ENCODE measurements at places on chromosomes 5 and 9.

- no peak for DNase-seq
These were observed 786 bp downstream of the PCDHB3 start for GRCh38 chr5:141101059-141101458.

GRCh38 chr5:17415321-17415758 is 82.7 kb upstream of the TAF11L2 start:
- no peak for DNase-seq

DNA sequence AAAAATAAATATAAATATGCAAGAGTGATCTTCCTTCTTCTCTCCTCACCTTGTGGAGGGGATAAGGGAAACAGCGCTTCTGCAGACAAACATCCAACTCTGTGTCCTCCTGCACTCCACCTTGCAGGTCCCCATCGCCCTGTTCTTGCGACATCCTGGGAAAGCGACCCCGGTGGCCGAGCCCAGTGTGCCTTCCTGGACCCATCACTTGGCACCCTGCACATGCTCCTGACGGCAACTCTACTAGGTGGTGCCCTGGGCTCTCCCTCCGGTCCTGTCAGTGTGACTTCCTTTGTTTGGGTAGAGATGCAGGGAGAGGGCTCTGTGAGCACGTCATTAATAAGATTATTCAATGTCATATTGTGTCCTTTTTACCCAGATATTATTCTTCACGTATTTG is 266.0 kb upstream of the ADAMTS16 start:
- no peak for DNase-seq

DNA sequence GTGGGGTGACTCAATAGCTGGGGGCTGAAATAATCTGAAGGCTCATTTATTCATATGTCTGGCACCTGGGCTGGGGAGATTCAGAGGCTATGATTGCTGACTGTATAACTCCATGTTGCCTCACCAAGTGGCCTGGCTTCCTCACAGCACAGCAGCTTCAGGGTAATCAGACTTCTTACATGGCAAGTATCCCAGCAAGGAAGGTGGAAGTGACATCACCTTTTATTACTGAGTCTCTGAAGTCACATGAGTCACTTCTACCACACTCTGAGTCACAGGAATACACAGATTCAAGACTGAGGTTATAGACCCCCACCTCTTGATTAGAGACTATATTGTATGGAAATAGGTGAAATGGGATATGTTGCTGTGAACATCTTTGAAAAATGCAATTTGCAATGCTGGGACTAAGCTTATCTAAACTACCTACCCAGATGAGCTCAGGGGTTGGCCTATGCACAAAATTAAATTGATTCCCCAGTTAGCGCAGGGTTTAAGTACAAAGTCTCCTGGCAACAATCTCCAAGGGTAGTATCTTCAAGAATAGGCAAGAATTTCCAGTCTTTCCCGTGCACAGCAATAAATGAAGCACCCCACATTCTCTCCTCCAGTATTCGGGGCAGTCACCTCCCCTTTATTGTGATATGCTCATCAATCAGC is 553.1 kb downstream of the LRRC70 start:
- no peak for DNase-seq

DNA sequence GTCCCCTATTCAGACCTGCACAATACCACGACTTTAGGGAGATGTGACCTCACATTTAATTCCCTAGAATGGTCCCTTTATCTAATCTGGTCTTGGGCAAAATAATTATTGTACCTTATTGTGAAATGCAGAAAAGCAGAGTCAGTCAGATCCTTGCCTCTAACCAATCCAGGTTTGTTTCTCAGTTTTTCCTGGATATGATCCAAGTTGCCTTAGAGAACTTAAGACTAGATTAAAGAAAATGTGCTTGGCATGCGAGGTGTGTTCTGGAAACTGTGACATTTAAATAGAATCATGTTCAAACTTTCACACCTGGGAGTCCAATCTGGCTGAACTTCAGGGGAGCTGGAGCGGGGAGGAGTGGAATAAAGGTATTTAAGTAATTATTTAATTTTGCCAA is 696.2 kb downstream of the DNAH5 start:
- no peak for DNase-seq

DNA sequence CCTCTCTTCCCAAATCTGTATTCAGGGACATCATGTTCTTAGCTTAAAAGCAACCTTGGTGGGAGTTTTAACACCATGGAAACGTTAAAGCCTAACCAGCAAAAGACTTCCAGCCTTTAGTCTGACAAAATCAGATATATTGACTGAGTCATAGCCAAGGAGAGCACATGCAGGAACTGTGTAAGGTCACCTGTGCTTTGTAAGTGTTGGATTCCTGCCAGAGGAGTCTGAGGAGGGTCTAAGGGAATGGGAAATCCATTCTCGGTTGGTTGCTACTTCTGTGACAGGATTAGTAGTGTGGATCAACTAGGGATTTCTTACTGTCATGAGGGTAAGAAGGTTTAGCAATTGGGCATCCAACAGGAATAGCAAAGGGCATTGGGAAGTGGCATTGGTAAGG is 142.0 kb upstream of the CHD1 start:
- DNase-seq, result no peak

GRCh38 chr9:93488244-93488643 is 34.9 kb upstream of the FAM120AOS start:
- no peak for DNase-seq

- no peak for DNase-seq
These were observed 178.5 kb upstream of the MSX2 start for GRCh38 chr5:174545926-174546325.

DNA sequence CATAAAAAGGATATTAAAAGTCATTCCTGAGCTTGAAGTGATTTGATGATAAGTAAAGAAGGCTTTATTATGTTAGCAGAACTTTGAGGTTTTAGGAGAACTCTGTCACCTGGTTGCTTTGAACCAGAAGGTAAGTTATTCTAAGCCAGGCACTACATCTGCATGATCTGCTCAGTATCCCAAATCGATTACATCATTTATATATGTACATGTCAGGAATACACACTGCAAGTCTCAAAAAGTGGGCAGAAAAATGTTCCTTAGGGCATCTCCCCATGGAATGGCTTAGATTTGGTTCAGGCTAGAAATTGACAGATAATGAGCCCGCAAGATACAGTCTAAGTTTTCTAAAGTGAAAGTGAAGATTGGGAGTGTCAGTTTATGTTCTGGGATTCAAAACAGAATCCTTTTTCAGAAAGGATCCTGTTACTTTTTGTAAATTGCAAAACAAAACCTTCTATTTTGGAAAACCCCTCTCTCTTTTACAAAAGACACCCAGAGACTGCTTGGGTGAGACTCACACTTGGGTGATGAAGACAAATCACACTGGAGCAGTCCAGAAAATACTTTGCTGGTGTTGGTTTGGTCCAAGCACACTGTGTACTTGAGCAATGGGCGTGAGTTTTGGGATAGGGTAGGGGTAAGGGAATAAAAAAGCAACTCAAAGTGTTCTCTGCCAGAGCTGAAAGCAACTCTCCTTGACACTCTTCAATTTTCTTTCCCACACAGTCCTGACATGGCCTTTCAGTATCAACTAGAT is 114.5 kb downstream of the FOXD1 start:
- DNase-seq, result no peak

- DNase-seq, result no peak
These were observed 161.4 kb downstream of the PDZD2 start for GRCh38 chr5:31800351-31800750.

DNA sequence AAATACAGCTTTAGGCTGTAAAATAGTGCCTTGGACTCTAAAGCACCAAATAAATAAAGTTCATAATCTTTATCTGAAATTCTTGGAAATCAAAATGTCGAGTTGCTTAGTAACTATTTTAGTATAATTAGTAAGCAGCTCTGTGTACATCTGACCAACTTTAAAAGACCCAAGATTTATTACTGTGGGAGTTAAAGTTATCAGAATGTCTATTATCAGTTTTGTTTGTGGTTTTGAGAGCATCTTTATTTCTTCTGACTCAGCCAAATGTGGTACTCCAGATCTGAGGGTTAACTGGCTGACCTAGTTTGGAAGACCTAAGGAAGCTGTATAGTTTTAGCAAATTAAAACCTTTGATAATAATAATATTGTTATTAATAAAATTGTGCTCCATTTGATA is 81.2 kb downstream of the PRLR start:
- no peak for DNase-seq

GRCh38 chr9:130607640-130608420 is 28.5 kb downstream of the FUBP3 start:
- no peak for DNase-seq

GRCh38 chr5:14752497-14753071 is 88.1 kb downstream of the OTULIN start:
- no peak for DNase-seq

GRCh38 chr9:89339807-89340206 is 21.5 kb downstream of the SECISBP2 start:
- no peak for DNase-seq

DNA sequence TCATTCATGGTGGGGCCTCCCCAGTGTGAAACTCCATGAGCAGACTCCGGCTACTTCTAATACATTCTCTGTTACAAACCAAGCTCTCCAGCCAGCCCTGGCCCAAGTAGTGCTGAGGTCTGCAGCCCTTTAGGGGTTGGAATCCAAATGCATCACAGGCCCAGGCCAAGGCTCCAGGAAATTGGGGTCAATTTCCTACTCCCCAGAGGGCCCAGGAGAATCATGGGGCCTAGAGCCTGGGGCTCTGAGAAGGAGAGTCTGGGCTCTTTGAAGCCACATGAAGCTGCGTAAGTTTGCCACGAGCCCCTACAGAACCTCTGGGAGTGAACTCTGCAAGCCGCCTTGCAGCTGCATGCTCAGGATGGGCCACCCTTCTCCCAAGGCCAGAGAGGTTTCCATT is 206.4 kb downstream of the PAPPA start:
- DNase-seq, result no peak

DNA sequence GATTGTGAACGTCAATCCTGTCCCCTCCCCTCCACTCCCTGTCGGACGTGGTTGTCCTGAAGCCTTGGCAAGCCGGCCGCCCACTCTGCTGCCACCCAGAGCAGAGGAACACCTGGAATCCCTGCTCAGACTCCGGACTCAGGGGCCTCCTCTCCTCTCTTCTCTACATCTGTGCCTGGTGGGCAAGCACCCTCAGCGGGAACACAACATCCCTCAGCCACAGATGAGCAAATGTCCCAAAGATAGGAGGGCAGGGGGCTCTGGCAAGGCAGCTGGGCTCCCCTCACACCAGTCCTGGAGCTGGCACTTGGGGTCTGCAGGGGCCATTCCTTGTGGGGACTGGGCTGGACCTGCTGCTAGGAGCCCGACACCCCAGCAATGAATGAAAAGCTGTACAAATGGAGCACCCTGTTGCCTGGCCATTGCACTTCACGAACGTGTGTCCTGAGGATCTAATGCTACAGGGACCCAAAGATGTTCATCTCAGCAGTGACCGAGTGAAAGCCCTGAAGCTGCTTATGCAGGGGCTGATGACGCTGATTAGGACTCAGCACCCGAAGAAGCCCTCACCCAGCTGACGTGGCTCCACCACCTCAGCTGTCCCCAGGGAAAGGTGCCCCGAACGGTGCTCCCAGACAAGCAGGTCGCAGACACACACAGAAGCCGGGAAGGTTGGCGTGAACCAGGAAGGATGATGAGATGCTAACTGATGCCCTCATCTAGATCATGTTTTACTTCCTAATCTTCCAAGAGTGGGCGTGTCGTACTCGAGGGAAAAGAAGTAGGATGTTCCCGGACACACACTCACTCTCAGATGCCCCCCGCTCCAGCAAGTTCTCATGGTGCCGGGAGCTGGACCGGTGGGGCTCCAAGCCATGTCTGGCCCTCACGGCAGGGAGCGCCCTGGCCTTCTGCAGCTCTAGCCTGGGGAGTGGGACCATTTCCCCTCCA is 177.0 kb upstream of the PPP1R26 start:
- DNase-seq, result no peak

DNA sequence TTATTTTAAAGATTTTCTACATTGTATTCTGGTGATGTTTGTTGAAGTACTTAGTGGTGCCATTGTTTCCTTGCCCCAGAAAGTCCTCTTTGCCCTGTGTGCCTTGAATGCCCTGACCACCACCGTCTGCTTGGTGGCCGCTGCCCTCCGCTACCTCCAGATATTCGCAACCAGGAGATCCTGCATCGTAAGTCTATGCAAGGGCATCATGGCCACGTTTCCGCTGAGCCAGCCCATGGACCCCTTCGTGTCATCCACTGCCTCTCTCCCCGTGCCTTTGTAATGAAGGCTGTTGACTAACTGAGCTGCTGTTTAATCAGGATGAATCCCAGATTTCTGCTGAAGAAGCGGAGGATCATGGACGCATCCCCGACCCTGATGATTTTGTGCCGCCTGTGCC is 52.3 kb downstream of the ENTREP1 start:
- no peak for DNase-seq

GRCh38 chr9:2016408-2017330 is 1.5 kb downstream of the SMARCA2 start:
- DNase-seq, result peak; percentile 58

DNA sequence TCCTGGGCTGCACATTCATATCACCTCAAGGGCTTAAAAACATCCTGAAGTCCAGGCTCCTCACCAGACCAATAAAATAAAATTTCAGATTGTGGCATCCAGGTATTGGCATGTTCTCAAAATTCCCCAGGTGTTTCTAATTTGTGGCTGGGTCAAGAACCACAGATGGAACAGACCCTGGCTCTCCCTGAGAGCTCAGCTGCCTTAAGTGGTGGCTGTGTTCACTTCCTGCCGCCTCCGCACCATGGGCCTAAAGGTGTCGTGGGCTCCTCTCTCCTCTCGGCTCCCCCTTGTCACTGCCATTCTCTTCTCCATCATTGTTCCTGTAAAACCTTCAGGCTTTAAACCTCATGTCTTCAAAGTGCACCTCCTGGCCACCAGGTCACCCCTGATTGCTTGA is 17.8 kb upstream of the CCNJL start:
- DNase-seq, result no peak

GRCh38 chr9:91138760-91139159 is 223.0 kb downstream of the AUH start:
- no peak for DNase-seq

- no peak for DNase-seq
These were observed 5.4 kb downstream of the NPDC1 start for GRCh38 chr9:137040568-137040967.

GRCh38 chr5:107808671-107809137 is 138.0 kb upstream of the EFNA5 start:
- peak; percentile 94 for DNase-seq

- DNase-seq, result no peak
These were observed 50.0 kb downstream of the CRB2 start for GRCh38 chr9:123406016-123406415.

GRCh38 chr9:123998278-123998925 is 13.2 kb upstream of the LHX2 start:
- no peak for DNase-seq

DNA sequence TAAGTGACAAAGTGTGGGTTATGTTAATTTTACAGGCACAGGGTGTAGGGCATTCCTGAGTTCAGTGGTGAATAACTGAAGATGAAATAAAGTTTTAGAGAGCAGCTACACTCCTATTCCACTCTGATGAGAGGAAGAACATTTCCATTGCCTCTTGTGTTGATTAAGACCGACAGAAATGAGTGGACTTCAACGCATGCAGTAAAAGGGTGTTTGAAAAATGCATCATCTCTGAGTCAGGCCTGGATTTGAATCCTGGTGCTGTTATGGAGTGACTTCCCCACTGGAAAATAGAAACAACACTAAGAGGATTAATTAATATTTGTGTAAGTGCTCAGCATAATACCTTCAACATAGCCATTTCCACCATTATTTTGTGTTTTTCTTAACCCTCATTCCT is 86.3 kb downstream of the PRR16 start:
- DNase-seq, result no peak

- no peak for DNase-seq
These were observed 123.1 kb downstream of the CRB2 start for GRCh38 chr9:123478967-123479602.

GRCh38 chr5:123203105-123203800 is 114.2 kb downstream of the PRDM6 start:
- DNase-seq, result no peak
